ENCODE measurements at places on chromosomes 4 and X. TPM values are rescaled to one million over a fixed set of nuclear protein-coding genes. Genes with fewer than 3 reads are reported as not detected.
A peak's percentile ranks its signal among the peaks of the same experiment; 100 is the strongest.

Gene SUPT20HL1
- total RNA-seq: not detected

Gene CXorf58
- total RNA-seq: not detected

Gene RTL9
- 0.11 TPM for total RNA-seq

Gene PCDH18
- 0.12 TPM for total RNA-seq

- peak; percentile 2 for DNase-seq
Observed at GRCh38 chrX:8043546-8043945, 116.3 kb upstream of the PNPLA4 start.

DNA sequence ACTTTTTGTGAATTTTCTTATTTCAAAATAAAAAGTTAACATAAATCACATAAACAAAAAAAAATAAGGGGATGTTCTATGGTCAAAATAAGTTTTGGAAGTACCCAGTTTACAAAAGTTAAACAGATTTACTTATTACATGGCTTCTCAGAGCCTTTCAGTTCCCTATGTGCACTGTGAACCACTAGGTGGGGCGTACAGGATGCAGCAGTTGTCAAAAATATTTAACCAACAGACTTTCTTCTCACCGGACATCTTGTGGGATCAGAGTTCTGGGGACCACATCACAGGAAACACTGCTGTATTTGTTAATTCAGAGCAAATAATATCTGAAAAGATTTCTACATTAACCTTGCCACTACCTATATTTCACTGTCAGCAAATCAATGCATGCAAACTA, 74.1 kb downstream of the SMARCA1 start:
- DNase-seq: no peak

Gene UBE2K
- 105 TPM for total RNA-seq

Gene ARHGAP6
- not detected for total RNA-seq

DNA sequence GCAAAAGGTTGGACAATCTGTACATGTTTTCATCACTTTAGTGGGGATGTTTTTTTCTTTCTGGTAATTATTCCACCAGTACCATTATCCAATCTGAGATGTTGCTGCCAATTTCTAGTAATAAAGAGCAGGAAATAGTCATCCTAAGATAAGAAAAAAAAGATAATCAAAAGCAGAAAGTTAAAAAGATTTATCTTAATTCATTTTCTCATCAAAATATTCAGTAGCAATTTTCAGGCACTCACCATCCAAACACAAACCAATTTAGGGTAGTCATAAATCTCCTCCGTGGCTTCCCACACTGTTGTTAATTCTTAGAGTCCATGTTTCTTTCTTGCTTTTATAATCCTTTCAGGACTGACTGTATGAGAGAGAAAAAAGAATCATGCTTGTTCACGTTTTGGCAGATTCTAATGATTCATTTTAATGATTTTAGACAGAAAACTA, 263.7 kb upstream of the UGT8 start:
- DNase-seq: peak; percentile 3

Gene F8
- total RNA-seq: 1.6 TPM

DNA sequence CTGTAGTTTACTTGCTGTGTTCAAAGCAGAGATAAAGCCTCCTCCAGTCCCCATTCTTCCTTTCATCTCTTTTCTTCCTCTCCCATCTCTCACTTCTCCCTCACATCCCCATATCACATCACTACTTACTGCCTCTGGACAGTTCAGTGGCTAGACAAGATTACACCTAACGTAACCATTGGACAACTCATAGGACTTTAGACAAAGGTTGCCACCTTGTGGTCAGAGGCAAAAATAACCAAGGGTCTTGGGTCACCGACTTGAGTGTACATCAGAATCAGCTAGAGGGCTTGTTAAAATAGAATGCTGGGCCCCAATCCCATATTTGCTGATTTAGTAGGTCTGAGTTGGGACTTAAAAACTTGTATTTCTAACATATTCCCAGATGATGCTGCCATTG, 109.3 kb upstream of the DGKK start:
- DNase-seq: peak; percentile 53

DNA sequence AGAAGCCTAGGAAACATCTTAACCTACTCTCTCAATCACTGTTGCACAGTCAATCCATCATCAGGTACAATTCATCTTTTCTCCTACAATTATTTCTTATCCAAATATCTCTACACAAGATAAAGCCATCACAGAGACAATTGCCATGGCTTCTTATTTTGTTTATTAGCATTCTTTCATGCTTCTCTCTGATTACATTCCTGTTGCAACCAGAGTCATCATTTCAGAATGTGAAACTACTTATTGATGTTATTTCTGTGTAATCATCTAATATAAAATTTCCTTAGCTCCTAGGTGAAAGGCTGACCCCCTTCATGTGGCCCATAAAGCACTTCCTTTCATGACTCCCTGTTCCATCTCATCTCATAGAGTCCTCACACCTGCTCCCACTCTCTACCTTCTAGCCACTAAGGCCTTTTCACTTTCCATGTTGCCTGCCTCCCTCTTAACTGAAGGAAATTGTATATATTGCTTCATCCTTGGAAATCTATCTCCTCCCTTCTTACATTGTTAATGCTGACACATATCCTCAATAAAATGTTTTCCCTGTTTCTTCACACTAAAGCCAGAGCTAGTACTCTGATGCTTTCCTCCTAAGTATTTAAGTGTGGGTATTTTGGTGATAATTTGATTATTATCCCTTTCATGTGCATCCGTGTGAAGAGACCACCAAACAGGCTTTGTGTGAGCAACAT, 829.9 kb downstream of the FAT4 start:
- DNase-seq: no peak

DNA sequence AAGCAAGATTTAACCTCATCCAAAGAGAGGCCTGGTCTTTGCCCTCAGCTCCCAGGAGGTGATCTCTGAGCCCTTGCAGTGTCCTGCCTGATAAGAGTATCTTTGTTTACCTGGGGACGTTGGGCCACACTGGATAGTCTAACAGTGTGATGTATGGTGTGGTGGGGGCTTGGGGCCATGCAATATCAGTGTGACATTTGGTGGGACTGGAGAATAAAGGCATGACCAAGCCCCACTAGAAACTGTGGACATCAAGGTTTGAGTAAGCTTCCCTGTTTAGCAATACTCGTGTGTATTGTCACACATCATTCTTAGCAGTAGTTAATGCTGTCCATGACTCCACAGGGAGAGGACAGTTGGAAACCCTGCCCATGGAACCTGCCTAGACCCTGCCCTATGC, 34.4 kb downstream of the BBS12 start:
- DNase-seq: no peak
